ENCODE measurements at places on chromosomes 16 and 17.

- DNase-seq = no peak
These were observed 1.7 kb downstream of the COPS3 start for GRCh38 chr17:17279316-17279715.

DNA sequence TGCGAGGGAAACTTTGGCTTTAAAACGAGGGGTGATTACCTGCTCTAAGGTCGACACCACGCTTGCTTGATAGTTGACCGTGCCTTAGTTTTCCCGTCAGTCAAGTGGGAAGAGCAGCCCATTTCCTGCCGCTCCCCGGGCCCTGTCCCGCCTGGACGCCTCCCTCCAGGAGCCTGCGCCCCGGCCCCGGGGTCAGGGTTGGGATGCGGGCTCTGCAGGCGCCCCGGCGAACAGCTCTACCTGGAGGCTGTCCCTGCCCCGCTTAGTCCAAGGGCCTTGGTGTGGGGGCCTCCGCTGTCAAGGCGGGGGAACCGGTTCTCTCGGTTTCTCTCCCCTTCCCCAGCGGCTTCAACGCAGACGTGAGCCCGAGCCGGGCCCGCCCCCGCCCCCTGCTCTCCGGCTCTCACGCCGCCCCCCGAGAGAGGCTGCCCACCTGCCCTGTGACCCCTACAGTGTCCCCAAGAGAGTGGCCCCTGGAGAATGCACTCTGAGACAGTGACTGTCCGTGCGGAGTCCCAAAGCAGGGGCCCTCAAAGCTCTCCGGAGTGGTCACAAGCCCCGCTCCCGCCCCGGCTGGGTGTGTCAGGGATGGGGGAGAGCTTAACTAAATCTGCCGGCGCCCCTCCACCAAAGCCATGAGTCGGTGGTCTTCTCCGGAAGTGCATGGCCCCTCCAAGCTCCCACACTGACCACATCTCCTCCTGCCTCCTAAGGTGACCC is 117.4 kb upstream of the SMURF2 start:
- no peak for DNase-seq

- no peak for DNase-seq
These were observed 53.2 kb downstream of the BMERB1 start for GRCh38 chr16:15487336-15488284.

- no peak for DNase-seq
These were observed 71.8 kb downstream of the PRKCA start for GRCh38 chr17:66373944-66374817.

GRCh38 chr16:82470620-82471152 is 156.1 kb upstream of the CDH13 start:
- DNase-seq = no peak

- DNase-seq = no peak
These were observed 24.7 kb downstream of the AXIN2 start for GRCh38 chr17:65536573-65537342.

GRCh38 chr17:75832652-75833400 is 11.4 kb downstream of the UNC13D start:
- DNase-seq = no peak

GRCh38 chr17:49445591-49445990 is 30.9 kb upstream of the PHB1 start:
- DNase-seq = no peak

GRCh38 chr17:41415411-41415810 is 9.0 kb downstream of the KRT37 start:
- DNase-seq = no peak

- DNase-seq = no peak
These were observed 38.9 kb upstream of the C1QL1 start for GRCh38 chr17:45006927-45007461.

DNA sequence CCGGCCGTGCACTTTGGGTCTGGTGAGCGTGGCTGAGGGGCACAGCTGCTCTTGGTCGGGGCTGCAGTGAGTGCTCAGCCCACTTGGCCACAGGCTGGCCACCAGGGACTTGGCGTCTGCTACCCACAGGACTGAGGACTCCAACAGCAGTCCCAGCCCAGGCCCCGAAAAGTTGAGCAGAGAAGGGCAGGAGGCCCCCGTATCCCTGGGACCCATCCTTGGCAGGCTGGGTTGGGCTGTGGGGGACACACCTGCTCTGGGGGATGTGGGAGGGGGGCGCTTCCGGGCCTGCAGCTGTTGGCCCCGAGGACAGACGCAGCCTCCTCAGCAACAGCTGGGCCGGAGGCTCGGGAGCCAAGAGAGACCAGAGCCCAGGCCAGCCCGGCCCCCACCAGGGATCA is 19.4 kb upstream of the SSTR5 start:
- no peak for DNase-seq

DNA sequence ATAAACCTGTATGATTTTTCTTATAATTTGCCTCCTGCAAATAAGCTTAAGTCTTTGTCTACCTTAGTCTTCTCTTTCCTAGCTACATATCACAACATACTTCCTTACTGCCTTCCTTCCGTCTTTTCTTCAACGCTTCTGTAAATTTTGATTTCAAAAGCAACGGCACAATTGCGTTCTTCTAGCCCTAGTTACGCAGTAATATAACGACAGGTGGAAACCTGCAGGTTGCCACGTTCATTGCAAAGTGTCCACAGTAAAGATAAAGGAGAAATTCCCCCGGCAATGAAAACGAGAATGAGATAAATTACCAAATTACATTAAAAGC is 546 bp upstream of the PSMD7 start:
- no peak for DNase-seq

DNA sequence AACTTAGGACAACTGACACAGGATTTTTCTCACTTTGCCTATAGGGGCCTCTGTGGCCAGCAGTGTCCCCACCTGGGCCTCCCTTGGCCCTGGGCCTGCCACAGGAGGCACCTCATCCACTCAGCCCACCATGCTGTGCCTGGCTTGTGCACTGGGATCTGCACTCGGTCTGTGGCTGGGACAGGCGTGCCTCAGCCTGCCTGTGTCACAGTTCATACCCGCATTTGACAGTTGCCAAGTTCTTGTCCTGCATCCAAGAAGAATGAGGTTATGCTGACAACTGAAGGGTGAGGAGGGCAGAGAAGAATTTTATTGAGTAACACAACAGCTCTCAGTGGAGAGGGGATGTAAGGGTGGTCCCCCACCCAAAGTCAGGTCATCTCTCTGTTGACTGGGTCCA is 36.0 kb downstream of the ZFP90 start:
- no peak for DNase-seq

DNA sequence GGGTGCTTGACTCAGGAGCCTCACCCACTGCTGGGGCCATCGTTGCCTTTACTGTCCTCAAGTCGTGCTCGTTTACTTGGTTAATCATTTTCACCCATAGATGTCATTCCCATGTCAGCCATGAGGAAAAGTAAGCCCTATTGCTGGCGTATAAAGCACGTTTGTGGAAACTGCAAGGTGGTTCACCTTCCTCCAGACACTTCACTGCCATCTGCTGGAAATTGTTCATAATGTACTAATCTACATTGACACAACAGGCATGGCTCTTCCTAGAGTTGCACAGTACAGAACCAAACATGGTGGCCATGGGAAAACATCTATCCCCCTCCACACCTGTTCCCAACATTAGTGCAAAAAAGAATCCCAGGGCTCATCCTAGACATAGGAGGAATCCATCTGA is 116.6 kb downstream of the ZNF18 start:
- no peak for DNase-seq

GRCh38 chr17:67290711-67291291 is 45.8 kb upstream of the HELZ start:
- no peak for DNase-seq

DNA sequence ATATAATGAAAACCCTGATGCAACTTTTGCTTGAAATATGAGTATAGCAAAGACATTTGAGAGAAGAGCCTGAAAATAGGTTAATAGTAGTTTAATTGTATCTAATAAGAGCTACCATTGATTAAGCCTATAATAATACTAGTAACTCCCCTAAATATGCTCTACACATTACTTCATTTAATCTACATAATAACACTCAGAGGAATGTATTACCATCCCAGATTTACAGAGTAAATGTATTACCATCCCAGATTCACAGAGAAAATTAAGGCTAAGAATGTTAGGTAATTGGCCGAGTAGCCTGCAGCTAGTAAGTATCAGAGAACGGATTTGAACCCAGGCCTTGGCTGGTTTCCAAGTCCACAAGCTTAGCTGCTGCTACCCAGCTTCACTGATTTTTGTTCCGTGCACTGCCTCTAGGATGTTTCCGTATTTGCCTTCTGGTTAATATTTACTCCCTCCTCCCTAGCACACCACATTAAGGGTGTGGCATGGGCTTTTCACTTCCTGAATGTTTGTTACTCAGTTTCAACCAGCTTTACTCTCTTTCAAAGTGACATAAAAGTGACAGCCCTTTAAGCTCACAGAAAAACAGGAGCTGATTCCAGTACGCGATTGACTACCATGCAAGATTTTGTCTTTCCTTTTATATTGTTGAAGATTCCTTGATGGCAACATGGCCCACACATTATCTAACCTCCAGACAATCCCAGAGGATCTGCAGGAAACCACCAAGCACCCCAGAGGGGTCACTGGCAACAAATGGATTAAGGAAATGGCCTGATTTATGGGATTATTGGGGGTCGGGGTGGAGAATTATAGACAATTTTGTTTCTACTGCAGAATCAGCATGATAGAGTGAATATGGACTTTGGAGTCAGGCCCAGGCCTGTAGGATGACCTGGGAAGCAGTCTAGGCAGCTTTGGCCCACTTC is 26.7 kb upstream of the TOX3 start:
- peak; percentile 7 for DNase-seq

DNA sequence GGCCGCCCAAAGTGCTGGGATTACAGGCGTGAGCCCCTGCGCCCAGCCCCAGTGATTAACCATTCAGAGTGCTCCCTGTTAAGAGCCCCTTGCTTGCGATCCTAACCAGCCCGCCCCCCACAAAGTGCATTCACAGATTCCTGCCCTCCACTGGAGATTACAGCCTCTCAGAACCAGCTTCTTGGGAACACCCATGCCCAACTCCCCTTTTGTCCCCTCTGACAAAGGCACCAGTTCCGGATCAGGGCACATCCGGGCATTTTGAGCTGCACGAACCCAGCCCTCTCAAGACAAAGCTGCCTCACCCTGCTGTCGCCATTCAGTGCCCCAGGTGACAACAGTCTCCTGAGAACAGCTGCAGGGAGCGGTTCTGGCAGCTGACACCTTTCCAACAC is 848 bp upstream of the KRT19 start:
- no peak for DNase-seq

GRCh38 chr16:17552351-17552750 is 81.6 kb upstream of the XYLT1 start:
- DNase-seq = no peak

DNA sequence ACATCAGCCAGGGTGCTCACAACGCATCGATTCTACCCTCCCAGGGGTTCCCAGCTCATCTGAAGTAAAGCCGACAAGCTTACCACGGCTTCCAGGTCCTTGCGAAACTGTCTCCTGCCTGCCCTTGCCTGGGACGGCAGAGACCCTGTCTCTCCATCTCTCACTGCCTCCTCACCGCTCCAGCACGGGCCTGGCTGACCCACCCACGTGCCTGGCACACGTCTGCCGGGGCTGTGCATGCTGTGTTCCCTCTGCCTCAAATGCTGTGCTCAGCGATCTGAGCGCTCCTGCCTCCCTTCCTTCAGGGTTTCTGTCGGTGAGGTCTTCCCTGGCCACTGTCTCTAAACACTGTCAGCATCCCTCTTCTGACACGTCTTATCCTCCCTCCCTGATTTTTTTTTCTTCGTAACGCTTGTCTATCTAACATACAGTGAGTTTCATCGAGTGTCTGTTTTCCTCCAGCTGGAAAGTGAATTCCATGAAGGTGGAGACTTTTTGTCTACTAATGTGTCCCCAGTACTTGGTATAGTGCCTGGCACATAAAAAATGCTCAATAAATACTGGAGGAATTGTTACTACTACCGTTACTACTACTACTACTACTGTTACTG is 208.4 kb downstream of the IRF8 start:
- no peak for DNase-seq

DNA sequence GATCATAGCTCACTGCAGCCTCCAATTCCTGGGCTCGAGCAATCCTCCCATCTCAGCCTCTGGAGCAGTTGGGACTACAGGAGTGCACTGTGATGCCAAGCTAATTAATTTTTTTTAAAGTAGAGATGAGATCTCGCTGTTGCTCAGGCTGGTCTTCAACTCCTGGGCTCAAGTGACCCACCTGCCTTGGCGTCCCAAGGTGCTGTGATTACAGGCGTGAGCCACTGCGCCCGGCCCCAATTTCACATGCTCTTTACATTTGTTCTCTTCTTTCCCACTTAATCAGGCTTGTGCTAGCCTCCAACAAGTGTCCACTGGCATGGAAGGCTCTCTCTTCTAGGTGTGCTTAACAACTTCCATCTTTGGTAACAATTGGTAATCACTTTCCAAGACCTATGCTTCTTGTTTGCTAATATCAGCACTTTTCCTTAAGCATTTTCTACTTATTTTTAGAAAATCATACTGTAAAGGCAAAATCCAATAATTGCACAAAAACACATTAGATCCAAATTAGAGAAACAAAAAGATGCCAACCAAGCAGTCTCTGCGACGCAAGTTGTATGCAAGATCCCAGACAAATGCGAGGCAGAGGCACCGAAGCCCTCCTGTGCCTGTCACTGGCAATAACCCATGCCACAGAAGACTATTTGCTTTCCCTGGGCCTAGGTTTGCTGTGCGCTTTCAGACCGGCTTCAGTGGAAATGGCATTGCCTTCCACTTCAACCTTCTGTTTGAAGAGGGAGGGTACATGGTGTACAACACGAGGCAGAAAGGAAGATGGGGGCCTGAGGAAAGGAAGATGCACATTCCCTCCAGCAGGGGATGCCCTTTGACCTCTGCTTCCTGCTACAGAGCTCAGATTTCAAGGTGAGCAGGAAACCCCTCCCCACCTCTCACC is 52.6 kb downstream of the NOS2 start:
- no peak for DNase-seq
